ENCODE measurements at places on chromosomes 16 and 17.

- no peak for DNase-seq
Measured at GRCh38 chr17:78272914-78273258, 41.5 kb downstream of the TMEM235 start.

DNA sequence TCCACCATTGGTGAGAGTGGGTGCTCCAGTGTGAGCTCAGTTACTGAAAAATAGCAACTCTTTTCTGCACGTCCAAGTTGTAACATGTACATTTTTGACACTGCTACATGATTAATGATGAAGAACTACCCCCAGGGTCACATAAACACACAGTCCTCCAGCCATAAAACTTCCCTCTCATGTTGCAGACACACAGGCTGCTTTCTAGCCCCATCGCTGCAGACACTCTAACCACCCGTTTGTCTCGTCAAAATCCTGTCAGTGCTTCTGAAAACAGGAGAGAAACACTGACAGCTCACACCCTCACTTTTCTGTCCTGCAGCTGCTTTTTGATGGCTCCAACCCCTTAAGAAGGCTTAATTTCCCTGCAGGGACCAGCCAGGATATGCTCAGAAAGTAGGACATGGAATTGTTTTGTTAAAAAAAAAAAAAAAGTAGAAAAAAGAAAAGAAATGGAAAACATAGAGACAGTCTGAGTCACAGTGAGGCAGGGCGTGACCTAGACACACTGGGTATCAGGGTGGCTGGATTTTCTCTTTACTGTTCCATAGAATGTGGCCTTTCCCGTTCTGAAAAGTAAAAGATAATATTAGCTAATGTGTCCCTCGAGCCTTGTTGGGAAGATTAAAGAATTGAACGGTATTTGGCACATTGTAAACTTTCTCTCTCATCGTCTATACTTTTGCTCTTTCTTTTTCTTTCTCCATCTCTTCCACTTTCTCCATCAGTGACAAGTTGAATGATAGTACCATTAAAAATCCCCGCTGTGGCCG, 20.7 kb upstream of the CCL5 start:
- DNase-seq: no peak

DNA sequence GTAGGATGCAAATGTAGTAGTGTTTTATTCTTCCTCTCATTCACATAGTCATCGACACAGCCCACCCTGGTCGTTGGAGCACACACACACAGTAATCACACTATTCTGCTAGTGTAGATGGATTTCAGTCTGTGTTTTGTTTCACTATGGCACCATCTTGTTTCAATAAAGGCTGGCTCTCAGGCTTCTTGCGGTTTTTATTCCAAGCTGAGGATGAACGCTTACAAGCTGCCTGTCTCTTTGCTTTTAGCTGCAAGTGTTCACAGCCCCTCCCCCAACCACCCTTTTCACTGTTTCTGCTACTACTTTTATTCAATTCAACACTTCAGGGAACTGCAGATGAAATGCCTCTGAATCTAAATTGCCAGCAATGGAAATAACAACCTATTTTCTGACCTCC, 140.9 kb upstream of the PMFBP1 start:
- no peak for DNase-seq

DNA sequence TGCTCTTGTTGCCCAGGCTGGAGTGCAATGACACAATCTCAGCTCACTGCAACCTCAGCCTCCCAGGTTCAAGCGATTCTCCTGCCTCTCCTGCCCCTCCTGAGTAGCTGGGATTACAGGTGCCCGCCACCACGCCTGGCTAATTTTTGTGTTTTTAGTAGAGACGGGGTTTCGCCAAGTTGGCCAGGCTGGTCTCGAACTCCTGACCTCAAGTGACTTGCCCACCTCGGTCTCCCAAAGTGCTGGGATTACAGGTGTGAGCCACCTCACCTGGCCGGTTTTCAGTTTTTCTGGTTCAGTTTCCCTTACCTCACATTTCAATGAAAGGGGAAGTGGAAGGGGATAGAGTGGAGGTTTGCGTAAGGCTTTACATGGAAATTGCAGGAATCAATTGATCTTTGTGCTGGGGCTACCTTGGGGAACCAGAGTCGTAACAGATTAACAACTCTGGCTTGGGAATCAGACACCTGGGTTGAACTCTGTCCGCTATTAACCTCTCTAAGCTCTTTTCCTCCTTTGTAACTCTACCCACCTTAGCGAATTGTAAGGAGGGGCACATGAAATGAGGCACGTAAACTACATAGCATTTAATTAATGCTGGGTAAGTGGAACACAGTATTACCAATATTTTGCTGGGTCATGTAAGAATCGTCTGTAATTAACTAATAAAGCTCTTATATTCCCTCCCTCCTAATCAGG, 3.2 kb downstream of the MPV17L start:
- DNase-seq: peak; percentile 40

- DNase-seq: no peak
Measured at GRCh38 chr17:29720551-29720950, 97.8 kb upstream of the CORO6 start.

DNA sequence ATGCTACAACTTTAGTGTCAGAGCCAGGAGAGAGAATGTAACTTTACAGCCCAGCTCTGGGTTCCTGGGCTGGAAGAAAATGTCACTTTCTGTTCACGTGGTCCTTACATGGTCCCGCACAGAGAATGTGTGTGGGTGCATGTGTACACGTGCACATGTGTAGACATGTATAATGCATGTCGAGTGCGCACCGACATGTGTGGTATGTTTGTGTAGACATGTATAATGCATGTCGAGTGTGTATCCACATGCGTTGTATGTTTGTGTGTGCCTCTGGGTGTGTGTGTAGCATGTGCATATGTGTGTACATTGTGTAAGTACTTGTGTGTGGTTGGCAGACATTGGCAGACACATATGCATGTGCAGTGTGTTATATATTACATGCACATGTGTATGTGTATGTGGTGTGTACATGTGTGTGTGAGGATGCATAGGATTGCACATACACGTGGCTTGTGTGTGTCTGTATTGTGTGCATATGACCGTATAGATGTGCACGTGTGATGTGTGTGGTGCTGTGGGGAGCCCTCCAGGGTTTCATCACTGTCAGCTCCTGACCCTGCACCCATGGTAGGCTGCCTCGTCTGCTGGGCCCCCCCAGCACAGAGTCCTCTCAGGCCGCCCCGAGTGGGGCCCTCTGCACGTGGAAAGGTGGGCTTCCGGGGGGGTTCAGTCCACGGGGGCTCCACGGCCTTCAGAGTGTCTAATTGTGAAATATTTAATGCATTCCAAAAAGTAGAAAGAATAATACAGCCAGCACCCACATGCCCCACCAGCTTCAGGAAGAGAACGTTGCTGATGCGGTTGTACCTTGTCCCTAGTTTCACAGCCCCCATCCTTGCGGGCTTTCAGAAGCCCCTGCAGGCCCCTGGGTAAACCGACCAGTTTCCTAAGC, 214.2 kb upstream of the GSE1 start:
- no peak for DNase-seq

GRCh38 chr16:8293413-8293812, 296.9 kb downstream of the TMEM114 start:
- no peak for DNase-seq

DNA sequence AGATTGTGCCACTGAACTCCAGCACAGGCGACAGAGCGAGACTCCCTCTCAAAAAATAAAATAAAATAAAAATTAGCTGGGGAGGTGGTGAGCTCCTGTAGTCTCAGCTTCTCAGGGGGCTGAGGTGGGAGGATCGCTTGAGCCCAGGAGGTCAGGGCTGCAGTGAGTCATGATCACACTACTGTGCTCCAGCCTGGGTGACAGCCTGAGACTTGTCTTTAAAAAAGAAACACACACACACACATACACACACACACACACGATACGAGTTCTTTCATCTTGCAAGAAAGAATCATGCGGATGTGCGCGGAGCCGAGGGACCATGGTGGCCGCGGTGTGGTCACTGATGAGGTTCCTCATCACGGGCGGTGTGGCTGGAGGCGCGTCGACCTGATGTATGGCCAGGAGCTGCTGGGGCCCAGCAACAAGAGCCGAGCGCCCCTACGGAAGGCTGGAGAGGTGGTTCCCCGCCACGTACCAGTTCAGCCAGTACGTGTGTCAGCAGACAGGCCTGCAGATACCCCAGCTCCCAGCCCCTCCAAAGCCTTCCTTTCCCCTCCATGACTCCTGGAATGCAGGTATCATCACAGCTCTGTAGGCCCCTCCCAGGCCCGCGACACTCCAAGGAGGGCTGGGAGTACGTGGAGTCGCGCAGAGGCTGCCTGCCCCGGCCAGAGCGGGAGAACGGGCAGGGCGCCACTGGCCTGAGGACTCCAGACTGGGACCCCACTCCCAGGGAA, 20.7 kb downstream of the NXN start:
- DNase-seq: no peak

DNA sequence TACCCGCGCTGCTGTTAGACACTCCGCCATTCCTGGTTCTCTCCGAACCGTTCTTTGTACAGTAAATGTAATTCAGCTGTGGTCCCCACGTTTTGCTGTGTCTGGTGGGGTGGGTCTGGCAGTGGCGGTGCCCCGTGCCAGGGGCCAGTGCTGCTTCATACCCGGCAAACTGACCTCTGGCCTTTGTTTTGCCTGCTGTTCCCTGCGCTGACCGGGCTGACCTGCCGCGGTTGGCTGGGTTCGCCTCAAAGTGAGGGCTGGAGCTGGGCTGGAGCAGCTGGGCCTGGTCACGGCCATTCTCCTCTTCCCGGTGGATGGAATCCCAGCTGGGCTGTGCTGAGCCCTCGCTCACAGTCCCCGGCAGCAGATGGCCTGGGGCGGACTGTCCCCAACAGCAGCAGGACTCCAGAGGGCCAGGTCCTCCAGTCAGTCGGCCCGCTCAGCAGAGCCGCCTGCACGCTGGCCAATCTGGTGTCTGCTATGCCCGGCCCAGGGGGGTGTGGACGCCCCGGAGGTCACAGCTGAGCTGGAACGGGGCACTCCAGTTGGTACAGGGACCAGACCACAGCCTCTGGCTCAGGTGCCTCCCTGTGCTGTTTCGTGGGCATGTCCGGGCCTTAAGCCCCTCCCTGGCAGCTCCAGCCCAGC, 1.5 kb upstream of the WFIKKN1 start:
- peak; percentile 94 for DNase-seq

GRCh38 chr17:58170622-58171021, 3.8 kb downstream of the OR4D2 start:
- DNase-seq: no peak

GRCh38 chr17:4487820-4488716, 10.6 kb upstream of the SPNS2 start:
- DNase-seq: no peak

DNA sequence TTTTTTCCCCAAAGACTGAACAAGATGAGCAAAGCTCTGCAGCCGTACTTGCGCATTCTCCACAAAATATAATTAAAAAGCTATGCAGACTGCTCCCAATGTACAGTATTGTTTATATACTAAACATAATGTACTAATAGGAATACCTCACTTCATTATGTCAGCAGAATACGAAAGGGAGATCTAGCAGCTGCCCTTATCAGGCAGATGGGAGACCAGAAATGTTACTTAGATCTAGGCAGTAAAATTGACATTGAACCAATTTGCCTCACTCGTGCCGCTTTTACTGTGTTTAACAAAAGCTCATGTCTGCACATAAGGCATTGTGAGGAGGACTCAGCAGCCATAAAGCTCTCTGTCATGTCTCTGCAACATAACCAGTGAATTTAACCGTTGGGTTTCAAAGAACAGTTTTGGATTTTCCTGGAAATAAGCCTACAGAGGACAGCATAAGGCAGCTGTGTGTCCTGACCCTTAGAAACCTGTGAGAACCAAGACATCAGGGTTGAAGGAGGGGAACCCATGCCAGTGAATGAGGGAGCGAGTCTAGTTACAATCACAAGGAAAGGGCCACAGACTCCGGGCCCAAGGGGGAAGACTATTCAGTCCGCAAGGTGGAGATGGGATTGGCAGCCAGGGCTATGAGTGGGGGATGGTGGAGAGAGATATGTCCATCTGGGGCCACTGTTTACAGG, 71.4 kb downstream of the GNAO1 start:
- DNase-seq: no peak

DNA sequence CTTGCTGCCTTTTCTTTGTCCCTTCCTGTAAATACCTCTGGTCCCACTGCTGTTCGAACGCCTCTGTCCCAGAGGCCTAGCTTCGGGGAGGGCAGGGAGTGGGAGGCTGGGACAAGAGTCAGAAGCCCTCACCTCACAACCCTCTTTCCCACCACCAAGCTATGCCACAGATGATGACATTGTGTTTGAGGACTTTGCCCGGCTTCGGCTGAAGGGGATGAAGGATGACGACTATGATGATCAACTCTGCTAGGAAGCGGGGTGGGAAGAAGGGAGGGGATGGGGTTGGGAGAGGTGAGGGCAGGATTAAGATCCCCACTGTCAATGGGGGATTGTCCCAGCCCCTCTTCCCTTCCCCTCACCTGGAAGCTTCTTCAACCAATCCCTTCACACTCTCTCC, 10.4 kb downstream of the ARRB2 start:
- no peak for DNase-seq

Data from WERI-Rb-1 (cell line).